Activated T-cell treated with anti-CD3 and anti-CD28 coated beads, Interleukin-2, amount 50 U/mL, for 4 hours (primary cell): ENCODE measurements at places on chromosomes 4 and X. TPM values are rescaled to one million over a fixed set of nuclear protein-coding genes. Genes with fewer than 3 reads are reported as not detected.

KLHL13 gene
- total RNA-seq = 0.68 TPM

SORCS2 gene
- not detected for total RNA-seq

PGAM4 gene
- not detected for total RNA-seq

NXF2 gene
- not detected for total RNA-seq

MAGED4B gene
- total RNA-seq = 0.53 TPM

CCNI gene
- 108 TPM for total RNA-seq

IL1RAPL1 gene
- total RNA-seq = not detected

GATA1 gene
- 0.40 TPM for total RNA-seq
